ENCODE measurements at places on chromosomes 1 and 21.

DNA sequence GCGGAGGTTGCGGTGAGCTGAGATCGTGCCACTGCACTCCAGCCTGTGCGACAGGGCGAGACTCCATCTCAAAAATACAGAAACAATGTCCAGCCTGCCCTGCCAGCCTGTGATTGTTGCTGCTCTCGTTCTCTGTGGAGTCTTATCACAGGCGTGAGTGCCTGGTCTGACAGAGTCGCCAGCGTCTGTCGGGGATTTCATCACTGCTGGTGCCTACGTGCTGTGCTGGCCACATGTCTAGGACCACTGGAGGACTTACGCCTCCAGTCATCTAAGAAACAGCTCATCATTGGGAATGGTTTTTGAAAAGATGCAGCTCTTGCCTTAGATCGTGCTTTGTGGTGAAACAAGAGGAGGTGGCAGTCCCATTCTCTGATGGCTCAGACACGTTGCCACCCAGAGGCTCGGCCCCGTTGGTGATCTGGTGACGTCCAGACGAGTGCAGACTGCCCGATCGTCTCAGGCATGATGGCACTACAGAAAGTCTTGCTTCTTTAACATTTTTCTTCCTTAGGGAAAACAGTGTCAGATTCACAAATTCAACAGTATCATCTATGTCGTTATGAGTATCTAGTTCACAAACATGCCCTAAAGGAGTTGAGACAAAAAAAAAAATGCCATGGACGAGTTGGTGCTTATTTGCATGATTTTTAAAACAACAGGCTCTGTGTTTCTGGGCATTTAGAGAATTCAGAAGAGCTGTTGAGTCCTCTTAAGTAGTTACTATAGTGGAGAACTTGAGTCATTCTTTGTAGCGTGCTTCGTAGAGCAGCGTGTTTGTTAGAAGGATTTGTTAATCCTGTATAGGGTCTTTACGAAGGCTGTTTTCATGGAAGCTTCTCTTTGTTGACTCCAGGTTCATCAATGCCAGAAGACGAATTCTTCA, 47.5 kb downstream of the CBS start:
- no peak for DNase-seq

GRCh38 chr1:107698161-107698560, 266.8 kb downstream of the VAV3 start:
- no peak for DNase-seq

DNA sequence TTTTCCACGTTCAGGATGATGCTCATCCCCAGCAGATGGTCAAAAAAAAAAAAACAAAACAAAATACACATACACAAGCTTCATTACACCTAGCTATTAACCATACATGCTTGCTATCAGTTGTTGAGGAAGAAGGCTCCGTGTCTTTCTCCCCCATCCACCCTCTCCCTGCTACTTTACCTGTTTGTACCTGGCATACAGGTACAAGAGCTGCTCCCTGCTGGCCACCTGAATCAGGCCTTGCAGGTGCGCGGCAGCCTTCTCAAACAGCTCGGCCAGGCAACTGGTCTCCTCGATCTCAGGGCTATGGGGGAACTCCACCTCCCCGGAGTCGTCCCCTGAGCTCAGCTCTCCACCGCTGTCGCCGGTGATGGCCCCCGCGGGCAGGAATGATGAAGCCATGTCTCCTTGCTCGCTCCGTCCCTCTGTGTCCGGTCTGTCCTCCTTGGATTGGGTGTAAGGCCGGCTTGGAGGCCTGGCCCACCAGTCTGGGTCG, 464 bp downstream of the ACBD6 start:
- peak; percentile 14 for DNase-seq

- no peak for DNase-seq
Observed at GRCh38 chr1:116508984-116509980, 61.5 kb downstream of the CD58 start.

DNA sequence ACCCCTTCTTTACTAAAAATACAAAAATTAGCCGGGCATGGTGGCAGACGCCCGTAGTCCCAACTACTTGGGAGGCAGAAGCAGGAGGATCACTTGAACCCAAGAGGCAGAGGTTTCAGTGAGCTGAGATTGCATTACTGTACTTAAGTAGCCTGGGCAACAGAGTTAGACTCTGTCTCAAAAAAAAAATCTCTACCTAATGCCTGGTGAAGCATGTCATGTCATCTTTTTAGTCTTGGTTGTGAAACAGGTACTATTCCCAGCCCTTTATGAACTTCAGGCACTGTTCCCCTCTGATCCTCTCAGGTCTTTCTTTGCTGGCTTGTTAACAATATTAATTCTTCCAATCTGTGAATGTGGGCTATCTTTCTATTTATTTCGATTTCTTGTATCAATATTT, 22.1 kb downstream of the PRRC2C start:
- DNase-seq = no peak

GRCh38 chr1:28582248-28582615, 9.8 kb upstream of the RAB42 start:
- no peak for DNase-seq

DNA sequence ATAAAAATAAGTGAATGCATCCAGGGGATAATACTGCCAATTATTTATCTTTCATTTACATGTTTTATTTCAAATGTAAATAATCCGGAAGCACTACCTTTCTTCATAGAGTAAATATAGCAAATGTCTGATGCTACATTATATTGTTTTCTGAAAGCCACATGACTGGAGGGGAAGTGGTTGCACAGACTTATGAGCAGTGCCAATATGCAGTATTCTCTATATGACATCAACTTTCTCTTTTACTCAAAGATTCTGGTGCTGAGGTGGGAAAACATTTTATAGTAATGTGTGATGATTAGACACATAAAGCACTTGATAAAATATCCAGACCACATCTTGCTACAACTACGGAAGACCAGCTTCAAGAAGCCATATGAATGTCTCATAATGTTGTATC, 314.7 kb downstream of the NEGR1 start:
- no peak for DNase-seq

- DNase-seq = peak; percentile 79
Observed at GRCh38 chr1:202164271-202165037, 4.1 kb upstream of the PTPN7 start.

- no peak for DNase-seq
Observed at GRCh38 chr1:217097819-217098218, 374.6 kb upstream of the ESRRG start.

- no peak for DNase-seq
Observed at GRCh38 chr1:230938924-230939368, 39.7 kb downstream of the TTC13 start.

DNA sequence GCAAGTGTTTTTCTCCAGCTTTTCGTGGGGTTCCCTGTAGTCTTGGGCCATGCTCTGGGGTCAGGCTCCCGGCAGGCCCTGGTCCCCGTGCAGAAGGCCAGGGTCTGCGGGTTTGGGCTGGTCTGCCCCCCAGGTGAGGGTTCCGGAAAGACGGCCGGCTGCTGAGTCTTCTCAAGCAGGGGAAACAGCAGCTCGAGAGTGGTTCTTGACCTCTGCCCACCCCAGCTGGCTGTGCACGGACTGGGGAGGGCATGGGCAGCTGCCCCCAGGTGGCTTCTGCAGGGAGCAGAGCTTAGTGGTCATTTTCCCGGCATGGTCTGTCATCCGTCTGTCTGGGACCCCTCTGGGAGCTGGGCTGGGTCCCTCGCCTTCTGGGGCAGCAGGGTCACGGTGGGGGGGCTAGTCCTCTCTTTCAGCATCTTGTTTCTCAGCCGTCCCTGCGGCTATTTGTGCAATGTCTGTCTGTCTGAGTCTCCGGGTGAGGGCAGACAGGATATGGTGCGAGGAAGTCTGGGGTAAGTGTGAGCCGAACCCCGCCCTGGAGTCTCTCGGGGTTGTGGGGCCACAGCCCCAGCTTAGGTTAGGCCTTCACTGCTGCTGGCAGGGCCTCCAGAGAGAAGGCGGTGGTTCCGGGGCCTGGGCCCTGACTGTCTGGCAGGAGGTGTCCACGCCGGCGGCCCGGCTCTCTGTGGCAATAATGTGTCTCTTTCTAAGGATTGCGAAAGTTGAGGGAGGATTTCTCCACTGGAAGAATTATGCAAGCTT, 6.1 kb downstream of the SKI start:
- peak; percentile 76 for DNase-seq

- DNase-seq = no peak
Observed at GRCh38 chr1:109391157-109391556, 6.6 kb downstream of the SORT1 start.

DNA sequence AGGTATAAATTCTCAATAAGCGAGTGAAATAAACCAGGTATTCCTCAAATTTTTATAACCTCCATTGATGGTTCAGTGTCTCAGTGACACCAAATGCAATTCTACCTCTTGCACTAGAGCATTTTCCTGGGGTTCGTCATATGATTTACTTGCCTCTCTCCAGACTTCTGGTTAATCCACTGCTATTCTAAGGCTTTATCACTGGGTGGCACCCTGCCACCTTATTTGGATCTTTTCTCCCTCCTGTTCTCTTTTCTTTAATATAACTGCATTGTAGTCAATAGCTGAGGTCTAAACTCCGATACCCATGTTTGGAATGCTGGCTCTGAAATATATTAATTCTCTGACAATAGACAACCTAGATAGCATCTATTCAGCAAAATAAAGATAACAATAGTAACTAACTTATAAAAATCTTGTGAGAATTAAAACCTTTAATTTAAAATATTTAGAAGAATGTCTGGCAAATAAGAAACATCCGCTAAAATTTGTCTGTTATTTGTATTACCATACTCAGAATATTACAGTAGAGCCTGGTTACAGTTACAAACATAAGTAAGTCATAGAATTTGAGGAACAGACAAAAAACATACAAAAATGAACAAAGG, 436.4 kb downstream of the PLA2G4A start:
- no peak for DNase-seq

GRCh38 chr1:15088281-15088971, 65.1 kb upstream of the TMEM51 start:
- DNase-seq = no peak

GRCh38 chr1:21869620-21870121, 57.6 kb downstream of the LDLRAD2 start:
- no peak for DNase-seq

GRCh38 chr1:162635418-162635817, 3.2 kb downstream of the DDR2 start:
- DNase-seq = no peak

GRCh38 chr1:41534181-41535076, 49.9 kb upstream of the EDN2 start:
- DNase-seq = no peak

DNA sequence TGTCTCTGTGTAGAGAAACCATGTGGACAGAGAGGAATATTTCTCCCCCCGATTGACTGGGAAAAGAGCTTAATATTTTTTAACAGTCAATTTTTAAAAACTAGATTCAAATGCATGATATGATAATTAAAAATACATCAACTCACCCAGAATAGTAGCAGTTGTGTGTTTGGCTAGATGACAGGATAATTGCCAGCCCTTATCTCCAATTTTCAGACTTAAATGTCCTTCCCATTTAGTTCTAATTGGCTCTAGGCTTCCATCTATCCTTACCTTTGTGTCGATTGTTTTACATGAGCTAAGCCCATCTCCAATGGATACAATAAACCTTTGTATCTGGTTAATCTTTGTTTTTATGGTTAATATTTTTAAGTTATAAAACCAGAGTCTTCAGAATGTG, 23.9 kb upstream of the KIAA0040 start:
- no peak for DNase-seq

DNA sequence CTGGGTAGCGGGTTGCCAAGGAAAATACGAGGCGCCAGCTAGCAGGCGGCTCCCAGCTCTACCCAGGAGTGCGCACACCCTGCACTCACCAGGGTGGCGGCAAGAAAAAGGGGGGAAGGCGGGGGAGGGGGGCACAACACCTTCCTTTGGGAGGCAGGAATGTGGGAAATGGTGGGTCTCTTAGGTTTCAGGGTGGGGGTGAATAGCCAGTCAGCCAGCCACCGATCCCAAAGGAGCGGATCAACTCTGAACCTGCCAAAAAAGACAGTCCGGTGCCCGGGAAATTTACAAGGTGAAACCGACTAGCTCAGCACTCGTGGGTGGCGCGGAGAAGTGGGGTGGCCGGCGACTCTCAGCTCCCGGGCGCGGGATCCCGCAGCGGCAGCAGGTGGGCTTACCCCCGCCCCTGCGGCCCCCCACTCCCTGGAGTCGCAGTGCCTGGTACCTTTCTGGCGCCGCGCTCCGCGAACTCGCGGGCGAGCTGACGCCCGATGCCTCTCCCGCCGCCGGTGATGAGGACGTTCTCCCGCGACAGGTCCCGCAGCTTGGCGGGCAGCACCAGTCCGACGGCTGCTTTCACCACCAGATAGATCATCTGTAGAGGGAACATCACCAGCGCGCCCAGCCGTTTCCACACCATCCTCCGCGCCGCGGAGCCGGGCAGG, 1.2 kb downstream of the DHRS3 start:
- DNase-seq = no peak

GRCh38 chr1:45569571-45569961, 14.3 kb upstream of the NASP start:
- no peak for DNase-seq

DNA sequence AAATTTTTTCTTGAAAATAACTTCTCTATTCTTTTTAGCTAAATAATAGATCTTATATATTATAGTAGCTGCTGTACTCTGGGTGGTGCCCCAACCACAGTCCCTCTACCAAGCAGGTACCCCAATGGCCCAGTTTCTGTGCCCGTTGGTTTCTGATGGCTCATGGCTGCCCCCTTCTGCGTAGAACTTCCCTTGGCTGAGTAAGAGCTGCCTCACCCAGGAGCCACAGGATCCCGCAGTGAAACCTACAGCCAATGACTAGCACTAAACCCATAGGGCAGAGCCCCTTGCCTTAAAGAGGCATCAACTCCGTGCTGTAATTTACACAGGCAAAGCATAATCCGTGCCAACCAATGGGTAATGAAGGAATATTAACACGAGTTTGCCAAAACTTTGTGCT, 247.5 kb downstream of the USH2A start:
- DNase-seq = no peak

DNA sequence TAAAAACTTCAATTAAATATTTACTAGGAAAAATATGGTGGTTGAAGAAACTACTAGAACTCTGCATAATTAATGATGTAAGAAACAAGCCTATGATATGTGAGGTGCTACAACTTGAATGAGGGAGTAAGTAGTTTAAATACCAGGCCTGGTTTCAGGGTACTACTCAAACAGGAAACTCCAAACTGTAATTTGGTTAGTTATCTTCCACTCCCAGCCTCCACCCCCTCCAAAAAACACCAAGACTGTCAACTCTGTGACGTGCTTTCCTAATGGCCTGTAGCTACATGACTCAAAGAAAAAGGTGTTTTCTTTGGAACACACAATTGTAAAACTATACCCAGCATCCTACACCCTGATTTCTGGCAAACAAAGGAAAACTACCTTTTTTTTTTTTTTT, 55.9 kb upstream of the RCC1 start:
- no peak for DNase-seq

DNA sequence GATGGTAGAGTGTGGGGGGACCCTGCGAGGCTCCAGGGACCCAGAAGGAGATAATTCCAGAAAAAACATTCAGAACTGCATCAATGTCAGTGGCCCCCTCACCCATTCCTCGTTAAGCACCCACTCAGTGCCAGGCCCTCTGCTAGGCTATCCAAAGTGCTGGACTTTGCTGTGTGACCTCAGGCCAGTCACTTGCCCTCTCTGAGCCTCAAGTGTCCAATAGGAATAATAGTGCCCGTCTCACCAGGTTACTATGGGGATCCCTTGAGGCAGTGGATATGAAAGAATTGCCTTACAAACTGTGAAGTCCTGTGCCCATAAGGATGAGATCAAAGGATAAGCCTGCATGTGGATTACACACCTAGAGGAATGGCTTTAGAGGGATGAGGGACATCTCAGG, 83.4 kb downstream of the IGSF21 start:
- no peak for DNase-seq

- DNase-seq = no peak
Observed at GRCh38 chr21:28489821-28490350, 502.8 kb downstream of the LTN1 start.

Data from effector CD4-positive, alpha-beta T cell (primary cell).